ENCODE measurements at places on chromosomes 12 and 14. TPM values are rescaled to one million over a fixed set of nuclear protein-coding genes. Genes with fewer than 3 reads are reported as not detected.
A peak's percentile ranks its signal among the peaks of the same experiment; 100 is the strongest.

FSCB gene
- not detected for total RNA-seq

CYP27B1 gene
- 1.4 TPM for total RNA-seq

GRCh38 chr12:17949558-17950141, 140.3 kb downstream of the RERGL start:
- no peak for DNase-seq

GRCh38 chr12:58801986-58802385, 118.3 kb downstream of the LRIG3 start:
- no peak for DNase-seq

- peak; percentile 30 for DNase-seq
These were observed 85.5 kb downstream of the ADGRD1 start for GRCh38 chr12:131038961-131039950.
